ENCODE measurements at places on chromosomes 6 and 20.

DNA sequence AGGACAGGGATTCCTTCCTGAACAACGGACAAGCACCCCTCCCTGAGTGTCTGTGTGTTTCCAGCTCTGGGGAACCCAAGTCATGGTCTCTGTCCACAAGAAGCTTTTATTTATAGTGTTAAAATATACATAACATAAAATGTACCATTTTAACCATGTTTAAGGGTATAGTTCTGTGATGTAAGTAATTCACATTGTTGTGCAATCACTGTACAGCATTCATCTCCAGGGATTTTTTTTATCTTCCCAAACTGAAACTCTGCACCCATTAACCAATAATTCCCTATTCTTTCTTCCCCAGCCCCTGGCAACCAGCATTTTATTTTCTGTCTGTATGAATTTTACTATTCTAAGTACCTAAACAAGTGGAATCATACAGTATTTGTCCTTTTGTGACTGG, 84.2 kb downstream of the FOXF2 start:
- DNase-seq: no peak

- no peak for DNase-seq
These were observed 145.7 kb upstream of the LRFN2 start for GRCh38 chr6:40732878-40733277.

- no peak for DNase-seq
These were observed 40.4 kb downstream of the GNAS start for GRCh38 chr20:58892932-58893224.

- no peak for DNase-seq
These were observed 68.5 kb downstream of the THEMIS start for GRCh38 chr6:127832381-127832780.

DNA sequence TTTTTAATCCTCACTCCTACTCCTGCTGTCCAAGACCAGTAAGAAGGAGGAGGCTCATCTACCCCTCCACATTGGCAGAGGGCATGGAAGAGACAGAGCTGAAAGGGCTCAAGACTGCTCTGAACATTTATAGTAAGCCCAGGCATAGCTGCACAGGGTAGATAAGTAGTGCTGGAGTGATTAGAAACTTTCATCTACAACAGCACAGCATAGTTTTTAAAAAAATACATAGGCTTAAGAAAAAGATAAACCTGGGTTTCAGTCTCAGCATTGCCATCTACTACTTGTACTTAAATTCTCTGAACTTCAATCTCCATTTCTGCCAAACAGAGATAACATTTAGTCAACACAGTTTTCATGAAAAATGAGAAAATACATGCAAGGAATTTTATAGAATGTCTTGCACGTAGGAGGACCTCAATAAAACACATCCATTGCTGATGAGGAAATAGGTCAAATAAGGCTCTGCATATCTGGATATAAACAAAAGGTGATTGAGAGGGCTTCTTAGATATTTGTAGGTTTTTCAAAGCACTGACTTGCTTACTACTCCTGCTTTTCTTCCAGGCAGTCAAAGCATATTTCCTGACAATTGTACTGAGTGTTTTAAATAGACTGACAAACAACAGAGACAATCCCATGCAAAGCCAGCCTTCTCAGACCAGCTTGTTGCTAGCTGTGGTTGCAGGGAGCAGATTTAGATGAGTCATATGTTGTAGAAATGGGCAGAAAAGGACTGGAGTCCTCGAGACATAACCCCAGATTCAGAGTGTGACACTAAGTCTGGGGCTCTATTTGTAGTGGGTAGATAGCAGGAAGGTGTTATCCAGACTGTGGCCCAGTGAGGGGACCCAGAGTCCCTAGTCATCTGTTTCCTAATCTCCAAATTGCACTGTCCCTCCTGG, 107.4 kb upstream of the TAB2 start:
- DNase-seq: no peak

DNA sequence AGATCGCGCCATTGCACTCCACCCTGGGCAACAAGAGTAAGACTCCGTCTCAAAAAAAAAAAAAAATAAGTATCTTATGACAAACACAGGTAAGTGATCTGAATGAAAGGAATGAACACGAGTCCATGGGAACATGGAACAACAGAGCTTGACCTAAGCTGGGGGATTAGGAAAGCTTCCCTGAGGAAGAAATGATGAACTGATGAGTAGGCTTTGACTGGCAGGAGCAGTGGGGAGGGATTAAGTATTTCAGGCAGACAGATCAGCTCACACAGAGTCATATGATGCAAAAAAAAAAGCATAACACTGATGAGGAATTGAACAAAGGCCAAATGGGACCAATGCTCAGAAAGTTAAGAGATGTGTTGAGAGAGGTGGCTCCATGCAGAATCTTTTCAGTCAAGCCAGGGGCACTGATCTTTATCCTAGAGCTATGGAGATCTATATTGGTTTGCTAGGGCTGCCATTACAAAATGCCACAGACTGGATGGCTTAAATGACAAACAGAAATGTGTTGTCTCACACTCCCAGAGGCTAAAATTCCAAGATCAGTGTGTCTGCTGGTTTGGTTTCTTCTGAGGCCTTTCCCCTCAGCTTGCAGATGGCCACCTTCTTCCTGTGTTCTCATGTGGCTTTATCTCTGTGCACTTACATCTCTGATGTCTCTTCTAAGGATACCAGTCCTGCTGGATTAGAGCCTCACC, 85.6 kb downstream of the ANKRD6 start:
- no peak for DNase-seq

- no peak for DNase-seq
These were observed 196.2 kb downstream of the SAMD5 start for GRCh38 chr6:147704691-147705090.

GRCh38 chr6:162621246-162621645, 106.3 kb downstream of the PRKN start:
- no peak for DNase-seq

DNA sequence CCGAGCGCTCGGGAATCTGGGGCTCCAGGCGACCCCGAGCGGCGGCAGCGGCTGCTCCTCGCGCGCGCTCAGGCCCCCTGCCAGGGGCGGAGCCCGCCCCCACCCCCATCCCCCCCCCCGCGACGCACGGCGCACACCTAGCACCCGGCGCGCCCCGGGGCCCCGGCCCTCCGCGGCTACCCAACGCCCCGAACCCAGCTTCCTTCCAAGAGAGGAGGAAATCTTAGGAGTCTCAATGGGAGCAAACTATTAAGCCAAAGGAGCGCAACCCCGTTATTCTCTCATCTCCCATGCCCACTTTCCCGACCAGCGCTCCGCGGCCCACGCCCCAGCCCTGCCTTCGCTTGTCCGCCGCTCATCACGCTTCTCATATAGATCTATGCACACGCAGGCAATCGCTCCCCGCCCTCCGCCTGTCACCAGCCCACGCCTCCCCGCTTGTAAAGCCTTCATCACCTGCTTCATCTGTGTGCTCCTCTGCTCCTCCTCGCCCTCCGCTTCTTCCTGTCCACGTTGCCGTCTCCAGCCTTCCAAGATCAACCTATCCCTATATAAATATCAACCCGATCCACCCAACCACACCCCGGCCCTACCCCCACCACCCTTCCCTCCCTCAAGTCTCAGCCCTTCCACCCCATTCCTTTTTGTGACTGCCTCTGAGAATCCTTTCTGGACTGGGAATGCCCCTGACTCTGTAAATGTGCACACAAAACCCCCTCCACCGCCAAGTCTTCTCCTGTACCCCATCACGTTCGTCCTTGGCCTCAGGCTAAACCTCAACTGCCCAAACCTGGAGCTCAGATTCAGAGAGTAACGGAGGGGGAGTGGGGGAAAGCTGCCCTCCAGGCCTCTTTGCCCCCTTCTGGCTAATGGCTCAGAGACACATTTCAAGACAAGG, at the start of gene DLK2:
TSS of gene DLK2 (minus strand) at position 18 of the 898 bp plus-strand sequence. CDS start 723 bp downstream, outside the sequence.
- peak; percentile 48 for DNase-seq

DNA sequence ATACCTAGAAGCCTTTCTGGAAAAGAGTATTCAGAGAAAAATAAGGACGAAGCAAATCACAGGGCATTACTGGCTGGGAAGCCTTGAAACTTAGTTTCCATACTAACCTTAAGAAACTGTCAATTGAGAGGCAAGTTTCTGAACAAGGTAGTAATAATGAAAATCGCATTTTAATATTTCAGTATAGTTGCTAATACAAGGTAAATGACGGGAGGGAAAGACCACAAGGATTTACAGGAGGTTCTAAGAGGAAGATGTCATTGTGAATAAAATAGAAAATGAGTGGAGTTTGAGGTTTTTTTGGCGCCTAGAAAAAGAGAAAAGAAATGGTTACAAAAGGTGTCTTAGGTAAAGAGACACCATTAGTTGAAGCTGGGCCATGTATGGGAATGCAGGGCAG, 53.9 kb upstream of the AIG1 start:
- DNase-seq: no peak

DNA sequence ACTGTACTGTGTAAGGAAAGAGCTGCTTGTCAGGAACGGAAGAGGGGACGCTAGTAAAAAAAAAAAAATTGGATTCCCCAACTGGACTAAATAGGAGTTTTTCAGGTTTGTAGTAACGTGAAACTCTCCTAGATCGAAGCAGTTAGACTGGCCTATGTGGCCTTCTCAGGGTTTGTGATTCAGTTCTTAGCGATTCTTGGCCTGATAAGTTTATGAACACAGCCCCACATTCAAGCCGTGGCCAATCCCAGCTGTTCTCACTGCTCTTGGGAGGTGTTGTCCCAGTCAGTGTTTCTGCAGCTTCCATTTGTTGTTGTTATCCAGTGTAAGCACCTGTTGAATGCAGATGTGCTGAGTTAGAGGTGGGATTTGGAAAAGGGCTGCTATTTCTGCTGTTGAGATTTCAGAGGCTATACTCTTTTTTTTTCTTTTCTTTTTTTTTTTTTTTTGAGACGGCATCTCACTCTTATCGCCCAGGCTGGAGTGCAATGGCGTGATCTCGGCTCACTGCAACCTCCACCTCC, 29.7 kb downstream of the TAF8 start:
- no peak for DNase-seq

DNA sequence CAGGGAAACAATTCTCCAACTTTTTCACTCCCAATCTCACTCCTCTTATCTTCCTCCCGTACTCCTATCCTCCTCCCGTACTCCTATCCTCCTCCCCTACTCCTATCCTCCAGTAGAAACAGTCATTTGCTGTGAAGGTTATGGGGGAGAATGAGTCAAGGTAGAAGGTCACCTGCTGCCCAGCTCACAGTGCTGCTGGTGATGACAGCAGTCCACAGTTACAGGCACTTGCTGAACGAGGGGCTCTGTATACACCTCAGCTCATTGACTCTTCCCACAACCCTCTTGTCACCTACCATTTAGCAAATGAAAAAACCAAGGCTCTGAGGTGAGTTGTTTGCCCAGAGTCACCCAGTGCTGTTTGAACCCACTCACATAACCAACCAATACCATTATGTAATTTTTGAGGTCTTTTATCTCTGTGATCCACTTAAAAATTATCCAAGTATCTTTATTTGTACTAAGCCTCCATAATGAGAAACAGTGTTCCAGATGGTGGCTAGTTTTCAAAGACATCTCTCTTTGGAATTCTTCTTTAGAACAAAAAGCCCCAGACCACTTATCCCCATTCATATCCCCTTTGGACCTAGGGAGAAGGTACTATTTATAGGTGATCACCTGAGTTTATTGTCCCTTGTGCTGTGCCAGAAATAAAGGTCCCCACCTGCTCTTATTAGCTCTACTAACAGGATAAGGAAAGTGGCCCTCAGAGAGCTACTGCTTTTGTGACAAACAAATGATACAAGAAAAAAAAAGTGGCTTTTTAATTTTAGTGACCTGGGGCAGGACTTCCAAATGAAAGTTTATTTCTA, 53.2 kb downstream of the PTPN1 start:
- DNase-seq: no peak

- no peak for DNase-seq
These were observed 177.3 kb downstream of the CDKAL1 start for GRCh38 chr6:20711518-20711917.

DNA sequence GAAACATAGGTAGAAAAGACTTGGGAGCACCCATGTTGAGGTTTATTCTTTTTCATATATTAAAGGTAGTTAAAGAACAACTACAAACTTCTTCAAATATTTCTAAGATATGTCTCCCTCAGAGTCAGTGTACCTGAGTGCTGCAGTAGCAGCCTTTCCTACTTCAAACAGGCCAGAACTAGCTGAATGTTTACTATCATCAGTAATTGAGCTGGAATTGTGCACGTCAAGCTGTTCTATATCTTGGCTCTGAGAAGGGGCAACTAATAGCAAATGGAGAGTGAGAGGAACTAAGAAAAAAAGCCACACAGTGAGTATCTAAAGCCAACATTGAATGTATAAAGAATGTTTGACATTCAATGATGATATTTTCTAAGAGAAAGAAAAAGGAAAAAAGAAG, 21.7 kb downstream of the MTCL3 start:
- DNase-seq: no peak

- DNase-seq: no peak
These were observed 84.2 kb upstream of the BMP2 start for GRCh38 chr20:6683021-6683977.

DNA sequence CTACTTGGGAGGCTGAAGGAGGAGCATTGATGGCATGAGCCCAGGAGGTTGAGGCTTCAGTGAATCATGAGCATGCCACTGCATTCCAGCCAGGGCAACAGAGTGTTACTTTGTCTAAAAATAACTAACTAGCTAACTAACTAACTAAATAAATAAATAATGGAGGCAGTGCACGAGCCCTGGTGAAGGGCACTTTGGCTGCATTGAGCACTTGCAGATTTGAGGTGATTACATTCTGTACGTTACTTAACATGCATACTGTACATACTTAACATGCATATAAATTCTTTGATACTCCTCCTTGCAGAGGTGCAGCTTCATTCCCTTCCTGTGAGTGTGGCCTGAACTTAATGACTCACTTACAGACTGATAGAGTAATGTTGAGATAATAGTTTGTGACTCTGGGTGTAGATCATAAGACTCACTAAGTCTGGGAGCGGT, 10.7 kb downstream of the HLA-A start:
- no peak for DNase-seq

DNA sequence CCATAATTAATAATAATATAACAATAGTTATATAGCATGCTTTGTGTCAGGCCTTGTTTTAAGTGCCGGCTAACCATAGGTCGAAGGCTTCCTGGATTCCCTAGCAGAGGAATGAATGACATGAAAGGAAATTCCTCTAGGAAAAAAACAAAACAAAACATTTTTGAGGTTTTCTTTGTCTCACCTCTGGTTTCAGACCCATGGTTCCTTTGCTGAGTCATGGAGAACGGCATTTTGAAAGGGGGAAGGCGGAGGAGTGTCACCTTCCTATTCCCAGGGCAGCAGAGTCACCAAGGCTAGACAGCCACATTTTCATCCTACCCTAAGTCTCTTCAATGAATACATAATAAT, 25.3 kb upstream of the CCND3 start:
- no peak for DNase-seq

DNA sequence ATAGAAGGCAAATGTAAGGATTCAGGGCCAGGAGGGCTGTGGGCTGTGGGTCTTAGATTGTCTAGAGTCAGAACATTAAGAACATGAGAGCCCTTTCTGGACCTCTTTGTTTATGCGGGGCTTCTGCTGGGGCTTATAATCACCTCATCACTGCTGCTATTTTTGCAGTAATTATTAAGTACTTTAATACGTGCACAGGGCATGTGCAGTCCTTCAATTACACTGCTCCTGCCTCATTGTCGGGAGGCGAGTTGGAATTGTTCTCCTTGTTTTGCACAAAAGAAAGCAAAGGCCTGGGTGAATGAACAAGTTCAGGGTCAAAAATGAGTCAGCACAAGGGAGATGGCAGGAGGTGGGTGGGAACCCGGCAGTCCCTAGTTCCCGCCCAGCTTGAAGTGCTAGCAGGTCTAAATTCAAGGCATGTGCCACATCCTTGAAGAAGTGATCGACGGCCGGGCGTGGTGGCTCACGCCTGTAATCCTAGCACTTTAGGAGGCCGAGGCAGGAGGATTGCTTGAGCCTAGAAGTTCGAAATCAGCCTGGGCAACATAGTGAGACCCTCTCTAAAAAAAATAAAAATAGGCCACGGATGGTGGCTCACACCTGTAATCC, 34.4 kb upstream of the PTPN1 start:
- no peak for DNase-seq
